Fibroblast of skin of left quadriceps (primary cell): ENCODE measurements at places on chromosomes 5 and 9.
A peak's percentile ranks its signal among the peaks of the same experiment; 100 is the strongest.

DNA sequence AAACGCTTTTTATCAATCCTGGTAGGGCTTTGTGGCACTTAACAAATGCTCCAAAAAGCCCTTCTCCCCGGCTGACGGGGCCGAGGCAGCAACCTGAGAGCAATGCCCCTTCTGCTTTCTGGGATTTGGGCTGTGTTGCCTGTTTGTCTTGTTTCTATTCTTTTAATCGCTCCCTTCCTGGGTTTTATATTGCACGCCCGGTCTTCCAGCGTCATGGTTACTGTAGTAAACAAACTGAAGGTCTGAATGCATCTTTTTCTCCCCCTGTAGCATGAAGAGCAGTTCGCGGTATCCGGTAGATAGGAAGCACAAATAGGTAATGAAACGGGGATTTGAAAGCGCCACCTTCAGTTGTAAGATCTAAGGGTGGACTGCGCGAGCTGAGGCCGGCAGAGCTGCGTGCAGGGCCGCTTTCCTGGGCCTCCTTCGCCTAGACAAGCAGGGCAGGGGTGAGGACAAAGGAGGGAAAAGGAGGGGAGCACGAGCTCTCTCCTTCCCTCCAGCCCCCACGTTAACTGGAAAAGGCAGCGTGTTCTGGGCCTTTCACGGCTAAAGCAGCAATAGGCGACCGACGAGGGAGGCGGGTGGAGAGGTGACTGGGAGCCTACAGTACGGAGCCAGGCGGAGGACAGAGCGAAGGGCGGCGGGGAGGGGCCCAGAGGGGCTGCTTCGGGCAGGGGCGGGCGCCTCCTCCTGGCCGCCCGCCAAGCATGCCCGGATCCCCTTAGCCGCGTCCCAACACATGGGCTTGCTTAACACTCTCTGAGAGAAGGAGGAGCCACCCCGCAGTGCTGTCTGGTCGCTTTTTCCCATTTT lies 49.3 kb upstream of the ZNF366 start:
- DNase-seq = peak; percentile 65

DNA sequence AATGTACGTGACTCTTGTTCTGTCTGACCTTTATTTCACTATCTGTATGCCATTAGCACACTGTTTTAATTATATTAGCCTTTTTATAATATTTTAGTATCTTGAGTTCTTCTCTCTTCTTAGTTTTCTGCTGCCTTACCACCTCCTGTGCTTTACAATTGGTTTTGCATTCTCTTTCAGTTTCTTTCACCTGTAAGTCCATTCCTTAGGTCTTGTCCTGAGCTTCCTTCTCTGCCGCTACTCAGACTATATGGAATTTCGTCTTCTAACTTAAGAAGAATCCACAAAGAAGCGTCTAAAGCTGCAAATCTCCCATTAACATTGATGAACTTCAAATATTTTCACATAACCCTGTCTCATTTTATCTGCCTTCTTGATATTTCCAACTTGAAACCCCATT lies 642.9 kb downstream of the MAT2B start:
- DNase-seq = no peak

DNA sequence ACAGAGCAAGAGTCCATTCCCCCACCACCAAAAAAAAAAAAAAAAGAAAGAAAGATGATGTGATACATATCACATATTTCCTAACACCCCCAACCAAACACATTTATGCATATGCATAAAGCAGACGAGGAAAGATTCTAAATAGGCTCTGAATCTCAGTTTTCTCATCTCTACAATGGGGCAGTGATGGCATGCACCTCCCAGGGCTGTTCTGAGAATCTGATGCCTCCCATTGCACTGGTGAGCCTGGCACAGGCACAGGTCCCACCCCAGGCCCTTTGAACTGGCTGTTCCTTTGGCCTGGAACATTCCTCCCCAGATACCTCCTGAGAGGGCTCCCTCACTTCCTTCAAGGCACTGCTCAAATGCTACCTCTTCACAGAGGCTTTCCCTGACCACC lies 116.5 kb downstream of the C9orf50 start:
- DNase-seq = no peak

- no peak for DNase-seq
These were observed 14.3 kb downstream of the DEPDC1B start for GRCh38 chr5:60685700-60686099.

DNA sequence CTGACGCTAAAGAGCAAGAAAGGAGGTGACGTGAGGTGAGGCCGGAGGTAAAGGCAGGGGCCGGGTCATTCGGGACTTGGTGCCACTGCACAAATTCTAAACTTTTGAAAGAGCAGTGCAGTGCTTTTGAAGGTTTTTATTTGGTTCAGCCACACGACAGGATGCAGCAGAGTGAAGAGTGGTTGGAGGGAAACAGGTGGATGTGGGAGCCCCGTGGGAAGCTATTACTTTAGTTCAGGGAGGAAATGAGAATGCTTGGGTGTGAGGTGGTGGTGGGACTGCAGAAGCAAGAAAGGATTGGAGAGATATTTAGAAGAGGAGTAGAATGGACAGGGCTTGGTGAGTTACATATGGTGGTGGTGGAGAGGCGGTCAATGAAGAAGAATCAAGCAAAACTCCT lies 64.7 kb upstream of the ITGA2 start:
- no peak for DNase-seq

DNA sequence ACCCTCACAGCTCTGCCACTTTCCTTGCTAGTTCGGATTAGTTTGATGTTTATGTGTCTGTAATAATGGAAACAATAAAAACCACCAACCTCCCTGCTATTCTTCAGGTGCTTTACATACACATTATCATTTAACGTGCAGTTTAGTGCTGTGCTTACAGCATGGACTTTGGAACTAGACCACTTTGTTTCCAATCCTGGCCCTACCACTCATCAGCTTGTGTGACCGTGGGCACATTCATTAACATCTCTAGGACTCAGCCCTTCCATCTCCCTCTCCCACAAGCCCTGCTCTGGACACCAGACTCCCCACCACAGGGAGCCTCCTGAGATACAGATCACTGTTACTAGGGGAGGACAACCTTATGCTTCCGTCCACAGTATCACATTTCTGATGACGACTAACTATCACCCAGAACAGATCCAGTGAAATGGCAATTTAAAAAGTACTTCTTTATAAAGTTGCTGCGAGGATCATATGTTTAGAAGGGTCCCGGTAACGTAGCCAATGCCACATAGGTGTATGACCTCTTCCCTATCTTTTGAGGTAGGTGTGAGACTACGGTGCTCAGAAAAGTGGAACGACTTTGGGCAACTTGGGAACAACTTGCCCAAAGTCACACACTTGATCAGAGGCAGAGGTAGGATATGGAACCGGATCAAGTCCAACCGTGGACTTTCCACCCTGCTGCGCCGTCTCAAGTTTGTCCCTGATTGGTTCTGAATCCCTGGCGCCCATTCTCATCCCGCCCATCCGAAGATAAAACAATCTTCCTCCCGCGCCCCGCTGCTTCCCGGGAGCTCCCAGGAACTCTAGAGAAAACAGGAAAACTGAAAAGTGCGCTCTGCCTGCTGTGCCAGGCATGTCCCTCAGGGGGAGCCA lies 132.4 kb upstream of the NIPBL start:
- DNase-seq = peak; percentile 38

- DNase-seq = peak; percentile 3
These were observed 97.1 kb upstream of the IRX2 start for GRCh38 chr5:2848619-2849018.

DNA sequence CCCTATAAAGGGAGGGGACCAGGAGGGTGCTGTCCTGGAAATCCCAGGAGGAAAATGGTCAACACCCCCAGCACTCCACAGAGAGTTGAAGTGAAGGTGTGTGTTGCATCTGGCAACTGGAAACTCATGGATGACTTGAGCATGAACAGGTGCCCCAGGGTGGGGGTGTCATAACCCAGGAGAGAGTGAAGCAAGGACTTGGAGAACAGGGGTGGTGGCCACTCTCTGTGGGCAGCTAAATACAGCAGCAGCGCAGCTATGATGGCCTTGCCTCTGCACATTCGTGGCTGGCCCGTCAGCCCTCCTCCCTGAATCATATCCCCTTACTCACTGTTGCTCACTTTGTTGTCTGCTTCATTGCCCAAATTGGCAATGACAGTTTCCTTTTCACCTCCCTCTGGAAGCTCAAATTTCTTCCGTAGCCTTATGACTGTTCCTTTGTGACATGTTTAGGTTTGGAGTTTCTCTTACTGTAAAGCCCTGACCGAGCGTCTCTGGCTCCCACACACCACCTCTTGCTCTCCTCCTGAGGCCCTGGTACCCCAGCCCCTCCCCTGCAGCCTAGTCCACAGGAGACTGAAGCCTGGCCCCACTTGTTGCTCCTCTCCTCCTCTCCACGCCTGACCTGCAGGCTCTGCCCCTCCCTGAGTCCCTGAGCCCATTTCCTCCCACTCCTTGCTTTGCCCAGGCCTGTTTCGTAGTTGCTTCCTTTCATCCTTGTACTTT lies 185.8 kb downstream of the CD180 start:
- DNase-seq = no peak

GRCh38 chr5:10324518-10325370 lies 17.0 kb upstream of the CMBL start:
- no peak for DNase-seq

GRCh38 chr5:133108481-133108921 lies 56.7 kb downstream of the HSPA4 start:
- no peak for DNase-seq

GRCh38 chr9:109239240-109239639 lies 72.2 kb upstream of the FRRS1L start:
- DNase-seq = no peak

- DNase-seq = peak; percentile 63
These were observed 22.1 kb upstream of the STXBP1 start for GRCh38 chr9:127589955-127590370.

DNA sequence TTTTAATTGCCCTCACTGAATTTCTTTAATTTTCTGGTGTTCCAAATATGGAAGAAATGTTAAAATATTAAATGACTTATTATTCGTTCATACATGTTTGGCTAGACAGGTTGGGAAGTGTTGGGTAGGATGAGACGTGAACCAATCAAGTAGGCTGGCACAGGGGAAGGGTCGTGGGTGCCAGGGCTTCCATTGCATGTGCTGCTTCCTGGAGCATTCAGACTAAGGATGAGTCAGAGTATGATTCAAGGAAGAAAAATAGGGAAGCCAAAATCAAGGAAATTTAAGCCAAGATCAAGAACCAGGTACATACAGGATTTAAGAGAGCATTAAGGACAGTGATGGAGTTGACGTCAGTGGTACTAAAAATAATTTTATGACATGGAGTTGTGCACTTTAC lies 2068.0 kb downstream of the MAT2B start:
- DNase-seq = no peak

GRCh38 chr5:58708456-58708855 lies 125.6 kb downstream of the RAB3C start:
- DNase-seq = no peak

DNA sequence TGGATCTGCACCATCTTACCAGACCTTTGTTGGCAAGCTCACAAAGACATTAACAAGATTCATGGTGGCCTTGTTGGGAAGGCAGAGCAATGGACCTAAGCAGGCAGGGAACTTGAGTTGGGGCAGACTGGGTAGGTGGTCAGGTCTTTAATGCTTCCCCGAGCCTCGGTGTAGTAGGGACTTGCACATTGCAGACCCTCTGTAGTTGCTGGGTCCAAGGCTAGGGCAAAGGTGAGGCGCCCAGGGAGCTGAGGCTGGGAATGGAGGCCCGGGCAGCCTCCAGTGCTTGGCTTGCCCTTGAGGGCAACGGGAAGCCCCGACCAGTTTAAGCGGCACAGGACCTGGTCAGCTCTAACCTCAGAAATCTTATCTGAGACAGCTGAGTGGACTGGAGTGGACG lies 24.1 kb downstream of the NKX2-5 start:
- DNase-seq = no peak

- no peak for DNase-seq
These were observed 25.7 kb upstream of the FAM81B start for GRCh38 chr5:95365302-95366095.
